Stromal cell of bone marrow (primary cell): ENCODE measurements at places on chromosomes 13 and 19.

GRCh38 chr13:81872581-81872980 lies 1531.7 kb upstream of the SPRY2 start:
- no peak for DNase-seq

DNA sequence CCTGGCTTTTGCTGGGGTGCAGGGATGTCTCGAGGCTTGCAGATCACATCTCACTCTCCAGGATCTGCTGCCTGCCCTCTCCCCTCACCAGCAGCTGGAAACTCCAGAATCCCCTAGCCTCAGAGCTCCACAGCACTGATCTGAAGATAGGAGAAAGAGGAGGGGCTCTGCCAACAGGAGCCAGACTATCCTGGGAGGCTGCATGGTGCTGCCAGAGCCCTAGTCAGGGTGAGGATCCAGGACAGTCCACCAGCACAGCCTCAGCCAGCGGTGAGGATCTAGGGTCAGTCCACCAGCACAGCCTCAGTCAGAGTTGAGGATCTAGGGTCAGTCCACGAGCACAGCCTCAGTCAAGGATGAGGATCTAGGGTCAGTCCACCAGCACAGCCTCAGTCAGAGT lies 65.2 kb downstream of the RAB20 start:
- DNase-seq = no peak

- no peak for DNase-seq
These were observed 16.5 kb upstream of the GGACT start for GRCh38 chr13:100604918-100605710.

DNA sequence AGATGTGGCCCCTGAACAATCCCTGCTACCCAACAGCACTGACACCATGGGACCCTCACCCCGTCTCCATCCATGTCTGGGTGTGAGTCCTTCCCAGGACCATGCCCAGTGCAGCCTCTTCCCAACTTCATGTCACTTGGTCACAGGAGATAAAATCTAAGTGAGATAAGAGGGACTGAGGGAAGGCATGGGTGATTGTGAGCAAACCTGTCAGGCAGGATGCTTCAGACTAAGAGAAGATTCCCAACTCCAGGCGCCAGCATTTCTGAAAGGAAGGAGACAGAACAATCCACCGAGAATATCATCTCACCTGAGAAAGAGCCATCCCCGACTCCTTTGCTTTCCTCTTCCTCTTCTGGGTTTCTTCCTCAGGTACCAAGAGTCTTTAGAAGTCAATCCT lies 7.5 kb downstream of the ZNF320 start:
- DNase-seq = no peak

- no peak for DNase-seq
These were observed 90.2 kb downstream of the ATP11A start for GRCh38 chr13:112779856-112780604.

- no peak for DNase-seq
These were observed 146.3 kb downstream of the GPC5 start for GRCh38 chr13:91544723-91545122.

DNA sequence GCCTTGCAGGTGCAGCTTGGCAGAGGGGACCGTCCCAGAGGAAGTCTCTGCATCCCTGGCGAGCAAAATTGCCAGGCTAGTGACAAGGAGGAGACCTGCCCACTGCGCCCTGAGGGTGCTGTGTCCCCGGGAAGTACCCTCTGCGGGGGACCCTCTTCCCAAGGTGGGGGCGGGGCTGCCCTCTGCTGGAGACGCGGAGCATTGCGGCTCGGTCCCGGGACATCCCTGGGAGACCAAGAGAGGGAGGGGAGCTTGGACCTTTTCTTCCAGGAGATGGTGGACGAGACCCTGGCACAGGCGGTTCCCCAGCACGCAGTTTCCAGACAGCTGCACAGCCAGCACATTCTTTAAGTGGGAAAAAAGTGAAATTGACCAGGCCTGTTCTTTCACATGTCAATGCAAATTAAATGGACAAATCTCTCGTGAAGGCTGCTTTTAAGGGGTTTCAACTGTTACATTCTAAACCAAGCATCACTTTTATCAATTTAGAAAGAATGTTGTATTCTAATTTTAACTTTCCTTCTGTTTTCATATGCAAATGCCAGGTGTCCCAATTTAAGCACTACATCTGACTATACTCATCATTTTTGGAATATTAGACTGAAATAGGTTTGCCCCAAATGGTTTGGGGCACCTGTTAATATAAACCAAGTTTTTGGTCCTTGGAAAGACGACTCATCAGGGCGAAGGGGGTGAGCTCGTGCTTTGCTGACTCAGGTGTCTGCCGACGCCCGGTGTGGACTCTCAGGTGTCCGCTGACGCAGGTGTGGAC lies 60.7 kb downstream of the MCF2L start:
- no peak for DNase-seq

- no peak for DNase-seq
These were observed 894.3 kb downstream of the EFNB2 start for GRCh38 chr13:105641121-105641520.

DNA sequence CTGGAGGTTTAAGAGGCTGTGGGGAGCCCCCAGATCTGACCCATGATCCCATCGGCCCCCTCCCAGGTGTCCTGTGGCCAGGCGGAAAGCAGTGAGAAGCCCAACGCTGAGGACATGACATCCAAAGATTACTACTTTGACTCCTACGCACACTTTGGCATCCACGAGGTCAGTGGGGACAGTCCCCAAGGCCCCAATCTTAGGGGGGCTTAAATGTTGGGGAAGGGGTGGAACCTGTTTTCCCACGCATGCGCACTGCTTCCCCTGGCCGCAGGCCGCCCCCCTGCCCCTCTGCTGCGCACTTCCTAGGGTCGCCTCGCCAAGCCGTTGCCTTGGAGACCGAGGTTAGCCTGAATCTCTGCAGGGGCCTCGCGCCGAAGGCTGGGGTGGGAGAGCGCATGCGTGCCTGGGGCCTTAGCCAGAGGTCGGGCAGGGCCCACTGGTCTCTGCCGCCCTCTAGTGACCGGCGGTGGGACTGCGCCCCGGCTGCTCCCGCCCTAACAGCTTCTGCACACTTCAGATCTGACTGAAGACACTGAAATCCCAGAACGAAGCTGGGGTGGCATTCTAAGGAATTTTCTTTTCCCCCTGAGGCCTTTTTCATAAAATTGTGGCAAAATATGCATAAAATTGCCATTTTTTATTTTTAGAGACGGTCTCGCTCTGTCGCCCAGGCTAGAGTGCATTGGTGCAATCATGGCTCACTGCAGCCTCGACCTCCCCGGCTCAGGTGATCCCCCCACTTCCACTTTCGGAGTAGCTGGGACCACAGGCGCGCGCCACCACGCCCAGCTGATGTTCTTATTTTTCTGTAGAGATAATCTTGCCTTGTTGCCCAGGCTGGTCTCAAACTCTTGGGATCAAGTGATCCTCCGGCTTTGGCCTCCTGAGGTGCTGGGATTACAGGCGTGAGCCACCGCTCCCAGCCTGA lies 3.6 kb downstream of the PRMT1 start:
- no peak for DNase-seq

DNA sequence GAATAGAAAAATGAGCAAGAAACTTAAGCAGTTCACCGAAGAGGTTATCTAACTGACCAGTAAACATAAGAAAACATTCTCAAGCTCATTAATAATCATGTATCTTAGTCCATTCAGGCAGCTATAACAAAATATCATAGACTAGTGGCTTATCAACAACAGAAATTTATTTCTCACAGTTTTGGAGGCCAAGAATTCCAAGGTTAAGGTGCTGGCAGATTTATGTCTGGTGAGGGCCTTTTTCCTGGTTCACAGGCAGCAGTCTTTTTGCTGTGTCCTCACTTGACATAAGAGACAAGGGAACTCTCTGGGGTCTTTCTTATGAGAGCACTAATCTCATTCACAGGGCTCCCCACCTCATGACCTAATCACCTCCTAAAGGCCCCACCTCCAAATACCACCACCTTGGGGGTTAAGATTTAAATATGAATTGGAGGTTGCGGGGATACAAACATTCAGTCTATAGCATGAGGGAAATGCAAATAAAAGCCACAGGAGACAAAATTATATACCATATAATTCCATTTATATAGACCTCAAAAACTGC lies 123.6 kb downstream of the ZAR1L start:
- no peak for DNase-seq

DNA sequence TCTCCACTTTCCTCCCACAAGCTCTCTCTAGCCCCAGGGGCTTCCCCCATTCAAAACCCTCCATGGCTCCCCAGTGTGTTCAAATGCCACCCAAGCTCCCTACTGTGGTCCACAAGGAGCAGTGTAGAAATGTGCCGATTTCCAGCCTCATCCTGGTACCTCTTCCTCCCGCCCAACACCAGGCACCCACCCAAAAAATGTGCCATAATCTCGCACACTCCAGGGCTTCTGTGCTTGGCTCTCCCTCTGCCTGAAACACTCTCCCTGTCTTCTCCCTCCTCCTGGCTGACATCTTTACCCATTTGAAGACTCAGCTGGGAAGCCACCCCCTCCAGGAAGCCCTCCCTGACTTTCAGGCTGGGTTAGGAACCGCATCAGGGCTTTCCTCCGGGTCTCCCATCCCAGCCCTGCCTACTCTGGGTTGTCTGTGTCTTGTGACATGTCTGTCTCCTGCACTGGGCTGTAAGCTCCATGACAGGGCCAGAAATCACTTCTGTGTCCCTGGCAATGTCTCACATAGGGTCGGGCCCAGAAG lies 16.6 kb upstream of the MEIS3 start:
- DNase-seq = no peak

GRCh38 chr19:7845390-7846154 lies 15.6 kb downstream of the EVI5L start:
- no peak for DNase-seq

DNA sequence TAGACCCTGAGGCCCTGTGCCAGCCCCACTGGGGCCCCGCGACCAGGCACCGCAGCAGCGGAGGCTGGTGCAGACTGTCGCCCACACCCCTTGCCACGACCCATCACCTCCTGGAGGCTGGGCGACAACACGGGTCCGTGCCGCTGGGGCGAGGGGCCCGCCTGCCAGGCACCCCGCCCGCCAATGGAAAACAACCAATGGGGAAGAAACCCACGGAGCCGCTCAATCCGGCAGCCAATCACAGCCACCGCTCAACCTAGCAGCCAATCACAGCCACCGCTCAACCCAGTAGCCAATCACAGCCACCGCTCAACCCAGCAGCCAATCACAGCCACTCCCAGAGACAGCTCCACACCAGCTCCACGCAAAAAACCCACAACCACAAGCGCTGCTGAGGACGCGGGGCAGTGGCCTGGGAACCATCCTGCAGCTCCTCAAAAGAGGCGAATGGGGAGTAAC lies 29.7 kb downstream of the GPX4 start:
- DNase-seq = no peak

GRCh38 chr19:709196-709964 lies 645 bp downstream of the PALM start:
- DNase-seq = no peak

- DNase-seq = no peak
These were observed 27.1 kb downstream of the LIG4 start for GRCh38 chr13:108188260-108188659.

DNA sequence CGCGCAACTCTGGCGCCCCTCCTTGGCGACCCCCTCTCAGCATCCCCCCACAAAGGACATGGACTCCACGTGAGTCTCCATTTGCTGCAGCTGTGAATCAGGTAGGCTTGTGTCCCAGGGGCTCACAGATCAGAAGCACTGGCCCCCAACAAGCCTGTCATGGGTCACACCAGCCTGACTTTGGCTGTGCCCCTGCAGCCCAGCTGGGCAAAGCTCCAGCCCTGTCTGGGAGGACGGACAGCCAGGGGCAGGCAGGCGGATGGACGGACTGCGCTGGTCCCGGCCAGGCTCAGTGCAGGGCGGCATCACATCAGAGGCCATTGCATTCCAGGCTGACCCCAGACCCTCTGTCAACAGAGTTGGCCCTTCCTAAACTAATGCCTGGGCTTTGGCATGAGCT lies 28.4 kb upstream of the ISYNA1 start:
- DNase-seq = no peak

DNA sequence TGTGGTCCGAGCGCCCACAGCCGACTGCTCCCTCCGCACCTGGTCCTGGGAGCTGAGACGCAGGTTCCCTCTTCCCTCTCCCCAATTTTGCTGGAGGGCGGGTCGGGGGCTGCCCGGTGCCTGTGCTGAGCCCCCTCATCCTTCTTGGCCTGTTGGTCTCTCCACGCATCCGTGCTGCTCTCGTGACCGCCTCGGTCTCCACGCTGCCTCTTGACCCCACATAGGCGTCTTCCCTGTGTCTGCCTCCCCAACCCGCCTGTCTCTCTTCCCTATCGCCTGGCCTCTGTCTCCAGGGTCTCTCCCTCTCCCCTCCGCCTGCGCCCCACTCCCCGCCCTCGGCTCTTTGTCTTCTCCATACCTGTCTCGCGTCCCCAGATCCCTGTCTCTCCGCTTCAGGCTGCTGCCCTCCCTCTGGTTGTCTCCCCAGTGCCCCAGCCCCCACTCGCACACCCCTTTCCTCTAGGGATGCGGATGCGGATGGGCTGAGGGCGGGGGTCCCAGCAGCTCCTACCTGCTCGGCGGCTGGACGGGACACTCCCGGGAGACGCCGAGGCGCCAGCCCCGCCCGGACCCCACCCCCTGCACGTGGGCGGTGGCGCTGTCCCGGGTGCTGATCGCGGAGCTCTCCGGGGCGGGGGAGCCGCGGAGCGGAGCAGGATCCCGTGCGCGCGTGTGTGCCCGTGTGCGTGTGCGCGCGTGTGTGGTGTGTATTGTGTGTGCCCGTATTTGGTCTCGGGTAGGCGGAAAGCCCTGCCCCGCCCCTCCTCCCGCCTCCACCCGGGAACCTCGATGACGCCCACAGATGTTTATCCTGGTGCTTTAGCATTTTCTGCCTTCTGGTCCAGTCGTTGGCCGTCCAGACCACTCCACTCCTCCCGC lies at the start of gene SYT5:
SYT5 (minus strand) TSS at position 684 of the 879 bp plus-strand sequence. CDS start 1,248 bp downstream, outside the sequence.
- no peak for DNase-seq

- DNase-seq = peak; percentile 94
These were observed 11.0 kb upstream of the ACOD1 start for GRCh38 chr13:76937281-76937820.

GRCh38 chr19:57438925-57439324 lies 3.8 kb downstream of the ZNF749 start:
- no peak for DNase-seq

- DNase-seq = no peak
These were observed 6.7 kb downstream of the RAP2A start for GRCh38 chr13:97440598-97441170.

GRCh38 chr13:99477493-99477892 lies 23.8 kb upstream of the TM9SF2 start:
- no peak for DNase-seq

- DNase-seq = no peak
These were observed 80.4 kb downstream of the INSR start for GRCh38 chr19:7213628-7214323.

- no peak for DNase-seq
These were observed 15.2 kb downstream of the PHLDB3 start for GRCh38 chr19:43489310-43489709.

DNA sequence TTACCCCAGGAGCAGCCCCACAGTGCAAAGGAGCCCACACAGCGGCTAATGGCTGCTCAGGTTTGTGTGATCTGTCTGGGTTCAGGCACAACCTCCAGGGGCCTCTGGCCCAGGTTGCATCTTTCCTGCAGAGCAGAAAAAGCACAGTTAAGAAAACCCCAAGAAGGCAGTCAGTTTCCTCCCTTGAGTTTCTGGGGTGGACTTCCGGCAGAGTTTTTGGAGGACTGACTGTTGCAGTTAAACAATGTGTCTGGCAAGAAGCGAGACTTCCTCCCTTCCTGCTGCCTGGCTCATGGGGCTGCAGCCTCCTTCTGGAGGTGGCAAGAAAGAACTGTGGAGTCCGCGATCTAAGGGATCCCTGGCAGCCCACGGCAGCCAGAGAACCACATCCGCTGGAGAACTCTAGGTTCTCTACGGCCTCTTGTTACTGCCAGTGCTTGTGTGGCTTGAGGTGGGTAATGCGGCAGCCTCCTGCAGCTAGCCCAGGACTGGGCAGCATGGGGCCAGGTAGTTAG lies 114.4 kb downstream of the ZDHHC20 start:
- DNase-seq = no peak
